ENCODE measurements at places on chromosomes 12 and 14.

GRCh38 chr12:120162763-120163162 is 31.8 kb downstream of the GCN1 start:
- no peak for DNase-seq

GRCh38 chr14:76424359-76424758 is 48.4 kb downstream of the ESRRB start:
- DNase-seq = no peak

DNA sequence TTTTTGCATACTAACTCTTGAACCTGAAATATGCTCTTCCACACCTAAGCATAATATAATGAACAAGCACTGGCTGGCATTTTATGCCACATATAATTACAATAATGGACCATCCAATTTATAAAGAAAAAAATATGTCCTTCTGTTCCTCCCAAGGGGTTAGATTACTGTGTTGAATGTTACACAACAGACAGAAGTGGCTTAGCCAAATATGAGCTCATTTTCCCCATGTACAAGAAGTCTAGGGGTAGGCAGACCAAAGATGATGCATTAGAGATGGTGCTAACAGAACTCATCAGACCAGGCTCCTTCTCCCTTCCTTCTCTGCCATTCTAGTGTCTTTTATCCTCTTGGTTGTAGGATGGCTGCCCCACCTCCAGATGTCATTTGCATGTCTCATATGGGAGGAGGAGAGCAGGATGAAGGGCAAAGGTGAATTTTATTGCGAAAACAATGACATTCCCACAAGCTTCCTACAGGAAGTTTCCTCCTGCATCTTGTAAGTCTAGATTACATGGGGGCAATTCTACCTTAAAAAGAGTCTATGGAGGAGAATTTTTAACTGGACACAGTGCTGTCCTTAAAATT is 43.9 kb upstream of the SLC2A13 start:
- DNase-seq = no peak

GRCh38 chr12:22628228-22628627 is 3.3 kb downstream of the ETNK1 start:
- no peak for DNase-seq

DNA sequence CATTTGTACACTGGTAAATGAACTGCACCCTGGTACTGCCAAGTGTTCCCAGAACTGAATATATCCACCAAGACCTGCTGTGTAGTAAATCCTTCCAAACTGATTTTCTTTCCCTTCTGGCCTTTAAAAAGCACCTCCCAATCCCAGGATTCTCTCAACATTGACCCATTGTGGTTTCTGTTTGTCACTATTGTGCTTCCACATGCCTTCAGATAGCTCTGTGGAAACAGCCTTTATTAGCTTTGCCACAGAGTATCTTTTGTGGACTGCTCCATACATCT is 949 bp upstream of the KIF21A start:
- DNase-seq = no peak

- no peak for DNase-seq
These were observed 44.6 kb downstream of the CEP83 start for GRCh38 chr12:94415066-94415465.

GRCh38 chr12:132858718-132859266 is 28.6 kb downstream of the CHFR start:
- DNase-seq = no peak

- DNase-seq = no peak
These were observed 107.2 kb downstream of the DUSP6 start for GRCh38 chr12:89245090-89245489.

DNA sequence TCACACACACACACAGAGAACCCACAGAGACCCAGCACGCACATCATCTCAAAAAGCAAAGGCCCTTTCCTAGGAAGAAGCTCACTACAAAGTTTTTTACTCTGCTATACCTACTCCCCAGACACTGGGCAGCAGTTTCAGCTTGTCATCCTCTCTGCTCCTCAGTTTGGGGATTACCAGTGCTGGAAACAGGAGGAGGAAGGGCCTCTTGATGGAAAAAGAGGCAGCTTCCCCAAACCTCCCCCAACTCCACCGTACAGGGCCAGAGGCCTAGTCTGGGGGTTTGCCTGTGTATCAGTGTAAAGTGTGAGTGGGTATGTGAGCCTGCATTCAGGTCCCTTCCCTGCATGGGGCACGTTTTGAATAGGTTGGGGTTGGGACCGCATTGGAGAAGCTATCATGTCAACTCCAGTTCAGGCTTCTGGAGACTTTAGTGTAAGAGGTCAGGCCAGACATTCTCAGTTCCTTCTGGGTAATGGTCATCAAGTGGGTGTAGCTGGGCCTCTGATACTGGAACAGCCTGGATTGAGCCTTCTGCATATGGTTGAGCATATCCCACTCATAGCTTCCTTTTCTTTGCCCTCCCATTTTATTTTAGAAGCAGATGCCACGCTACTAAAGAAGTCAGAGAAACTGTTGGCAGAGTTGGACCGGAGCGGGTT is 1.2 kb downstream of the REM2 start:
- no peak for DNase-seq

DNA sequence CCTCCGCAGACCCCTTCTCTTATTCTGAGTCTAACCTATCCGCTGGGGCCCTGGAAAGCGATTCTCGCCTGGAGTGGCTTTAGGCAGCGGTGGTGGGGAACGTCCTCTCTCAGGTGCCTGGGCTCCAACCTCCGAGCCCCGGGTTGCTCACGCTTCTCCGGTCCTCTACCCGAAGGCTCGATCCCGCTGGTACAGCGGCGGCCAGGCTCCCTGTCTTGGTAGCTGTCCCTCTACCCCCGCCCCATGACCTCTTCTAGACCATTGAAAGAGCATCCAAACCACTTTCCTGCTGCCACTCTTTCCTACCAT is 505 bp upstream of the HEBP1 start:
- no peak for DNase-seq

GRCh38 chr14:88045705-88046104 is 40.8 kb downstream of the GPR65 start:
- DNase-seq = no peak

GRCh38 chr12:106871477-106871876 is 84.2 kb upstream of the TMEM263 start:
- DNase-seq = no peak

DNA sequence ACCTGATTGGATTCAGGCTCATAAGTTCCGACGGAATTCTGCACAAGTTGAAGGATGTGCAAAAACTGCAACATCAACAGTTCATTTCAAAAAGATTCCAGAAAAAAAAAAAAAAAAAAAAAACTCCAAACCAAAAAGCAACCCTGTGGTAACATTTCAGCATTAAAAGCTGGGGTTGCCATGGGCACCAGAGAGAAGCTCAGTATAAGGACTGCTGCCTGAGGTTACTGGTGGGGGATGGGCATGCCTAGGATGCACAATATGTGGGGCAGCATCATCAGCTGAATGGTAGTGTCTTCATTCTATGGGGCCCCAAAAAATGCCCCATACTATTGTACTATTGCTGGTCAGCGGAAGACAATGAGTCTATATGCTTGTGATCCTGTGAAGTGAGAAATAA is 44.7 kb downstream of the MBIP start:
- no peak for DNase-seq

GRCh38 chr12:75724307-75724927 is 213.0 kb upstream of the KRR1 start:
- no peak for DNase-seq

DNA sequence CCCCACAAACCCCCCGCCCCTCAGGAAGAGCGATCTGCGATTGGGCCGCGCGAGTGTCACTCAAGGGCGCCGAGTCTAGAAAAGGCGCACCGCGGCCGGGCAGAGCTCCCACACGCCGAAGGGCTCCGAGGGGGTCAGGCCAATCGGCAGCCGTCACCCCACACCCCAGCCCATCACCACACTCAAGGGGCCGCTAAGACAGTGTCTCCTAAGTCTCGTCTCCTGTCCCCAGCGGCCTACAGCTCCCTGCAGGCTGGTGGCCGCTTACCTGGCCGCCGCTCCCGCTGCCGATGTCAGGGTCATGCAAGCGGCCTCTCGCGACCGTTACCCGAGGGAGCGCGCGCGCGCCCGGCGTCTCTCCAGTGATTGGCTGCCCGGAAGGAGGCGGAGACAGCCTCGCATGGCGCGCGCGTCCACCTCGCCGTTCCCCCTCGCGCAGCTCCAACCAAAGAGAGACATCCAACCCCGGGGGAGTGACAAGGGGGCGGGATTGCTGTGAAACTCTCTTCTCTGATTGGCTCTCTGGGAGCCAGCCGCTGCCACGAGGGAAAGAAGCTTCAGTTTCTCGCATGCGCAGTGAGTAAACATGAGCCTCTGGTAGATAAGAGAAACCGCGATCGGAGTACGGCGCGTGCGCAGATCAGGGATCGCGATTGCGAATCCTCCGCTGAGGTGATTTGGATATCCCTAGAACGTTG is at the start of the genes MPHOSPH9 and MTRFR:
MPHOSPH9 (minus strand) TSS at position 335 of the 698 bp plus-strand sequence. CDS start 2,777 bp downstream, outside the sequence.
MTRFR (plus strand) TSS at position 630 of the 698 bp plus-strand sequence. CDS start 20,239 bp downstream, outside the sequence.
- DNase-seq = peak; percentile 98

GRCh38 chr14:63726499-63726898 is 1.4 kb downstream of the SGPP1 start:
- no peak for DNase-seq

DNA sequence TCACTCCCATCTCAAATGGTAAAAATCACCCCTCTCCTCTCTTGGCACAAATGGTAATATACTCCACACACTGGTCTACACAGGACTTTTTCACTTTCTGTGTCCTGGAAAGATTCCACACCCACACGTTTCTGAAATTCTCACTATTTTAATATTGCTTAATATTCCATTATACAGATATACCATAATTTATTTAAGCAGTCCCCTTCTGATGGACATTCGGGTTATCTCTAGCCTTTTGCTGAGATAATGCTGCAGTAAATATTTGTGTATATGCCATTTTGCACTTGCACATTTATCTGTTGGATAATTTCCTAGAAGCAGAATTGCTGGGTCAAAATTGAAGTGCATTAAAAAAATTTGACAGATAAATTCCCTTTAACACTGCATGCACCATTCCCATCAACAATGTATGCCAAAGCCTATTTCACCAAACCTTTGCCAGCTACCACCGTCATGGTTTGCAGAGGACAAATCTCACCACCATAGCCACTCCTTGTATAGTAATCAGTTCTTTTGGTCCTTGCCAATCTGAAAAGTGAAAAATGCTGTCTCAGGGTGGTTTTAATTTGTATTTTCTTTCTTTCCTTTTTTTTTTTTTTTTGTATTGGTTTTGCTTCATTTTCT is 15.5 kb upstream of the COL2A1 start:
- no peak for DNase-seq

DNA sequence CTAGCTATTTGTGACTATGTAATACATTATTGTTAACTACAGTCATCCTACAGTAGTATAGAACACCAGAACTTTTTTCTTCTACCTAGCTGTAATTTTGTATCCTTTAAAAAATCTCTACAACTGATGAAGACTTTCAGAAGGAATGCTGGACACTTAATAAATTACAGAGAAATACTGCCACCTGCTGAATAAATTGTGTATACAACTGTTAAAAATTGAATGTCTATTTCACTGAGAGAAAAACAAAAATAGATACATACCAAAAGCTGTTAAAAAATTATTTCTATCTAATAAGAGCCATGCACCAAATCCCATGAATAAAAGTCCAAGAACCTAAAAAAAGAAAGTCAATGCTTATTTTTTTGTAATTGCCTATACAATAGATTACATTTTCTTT is 6.6 kb downstream of the TSPAN19 start:
- DNase-seq = peak; percentile 4

DNA sequence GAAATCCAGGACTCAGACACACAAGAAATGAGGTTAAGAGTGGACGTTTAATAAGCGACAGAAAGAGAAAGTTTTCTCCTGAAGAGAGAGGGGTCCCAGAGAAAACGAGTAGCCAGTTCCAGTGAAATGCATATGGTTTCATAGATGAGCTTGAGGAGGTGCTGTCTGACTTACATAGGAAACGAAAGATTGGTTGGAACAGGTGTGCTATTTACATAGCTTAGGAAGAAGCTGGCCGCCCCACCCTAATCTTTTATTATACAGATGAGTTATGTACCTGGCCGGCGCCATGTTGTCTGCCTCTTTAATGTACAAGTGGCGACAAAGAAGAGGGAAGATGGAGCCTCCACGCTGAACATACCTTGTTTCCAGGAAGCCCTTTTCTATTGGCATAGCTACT is 223.0 kb downstream of the SLC6A15 start:
- DNase-seq = no peak

- DNase-seq = no peak
These were observed 15.5 kb upstream of the PHLDA1 start for GRCh38 chr12:76047060-76047459.

DNA sequence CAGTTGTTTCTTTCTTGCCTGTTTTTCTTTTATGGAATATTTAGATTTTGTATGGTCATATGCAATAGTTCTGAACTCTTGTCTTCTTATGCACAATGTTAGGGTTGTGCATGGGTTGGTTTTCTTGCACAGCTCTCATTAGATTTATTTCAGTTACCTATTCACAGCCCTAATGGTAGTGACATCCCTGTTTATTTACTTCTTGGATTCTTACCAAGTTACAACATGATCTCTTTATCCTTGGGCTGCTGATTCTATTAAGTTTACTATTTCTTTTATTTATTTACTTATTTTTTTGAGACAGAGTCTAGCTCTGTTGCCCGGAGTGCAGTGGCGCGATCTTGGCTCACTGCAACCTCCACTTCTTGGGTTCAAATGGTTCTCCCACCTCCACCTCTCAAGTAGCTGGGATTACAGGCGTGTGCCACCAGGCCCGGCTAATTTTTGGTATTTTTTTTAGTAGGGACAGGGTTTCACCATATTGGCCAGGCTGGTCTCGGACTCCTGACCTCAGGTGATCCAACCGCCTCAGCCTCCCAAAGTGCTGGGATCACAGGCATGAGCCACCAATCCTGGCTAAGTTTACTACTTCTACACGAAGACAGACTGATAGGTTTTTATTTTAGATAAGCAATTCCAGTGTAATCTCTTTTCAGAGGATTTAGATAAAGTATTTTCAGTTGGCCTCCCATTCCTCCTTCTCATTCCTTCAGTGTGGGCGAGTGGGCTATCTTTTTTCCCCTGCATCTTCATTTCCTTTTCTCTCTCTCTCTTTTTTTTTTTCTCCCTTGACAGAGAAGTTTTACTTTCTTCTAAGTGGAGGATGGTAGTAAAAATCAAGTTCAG is 395.1 kb upstream of the RGS6 start:
- DNase-seq = peak; percentile 10

- no peak for DNase-seq
These were observed 429.4 kb upstream of the LMO3 start for GRCh38 chr12:17035372-17035771.

GRCh38 chr12:2855546-2855945 is 1.3 kb downstream of the TEX52 start:
- DNase-seq = no peak

DNA sequence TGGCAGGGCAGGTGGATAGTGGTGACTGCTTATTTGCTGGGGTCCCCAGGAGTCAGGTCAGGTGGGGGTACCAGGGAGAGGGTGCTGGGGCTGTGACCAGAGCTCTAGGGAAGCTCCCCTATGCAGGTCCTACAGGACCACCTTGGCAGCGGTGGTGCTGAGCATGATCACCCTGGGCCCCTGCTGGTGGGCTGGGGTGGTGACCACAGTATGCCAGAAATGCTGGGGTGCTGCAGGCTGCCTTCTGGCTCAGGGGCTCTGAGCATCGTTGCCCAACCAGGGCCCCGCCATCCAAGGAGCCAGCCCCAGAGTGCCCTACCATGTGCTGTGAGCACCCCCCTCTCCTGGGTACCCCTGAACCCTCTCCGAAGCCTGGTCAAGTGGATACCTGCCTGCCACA is 17.5 kb upstream of the NUDT14 start:
- DNase-seq = no peak
